ENCODE measurements at places on chromosomes 1 and 21.
A peak's percentile ranks its signal among the peaks of the same experiment; 100 is the strongest.

DNA sequence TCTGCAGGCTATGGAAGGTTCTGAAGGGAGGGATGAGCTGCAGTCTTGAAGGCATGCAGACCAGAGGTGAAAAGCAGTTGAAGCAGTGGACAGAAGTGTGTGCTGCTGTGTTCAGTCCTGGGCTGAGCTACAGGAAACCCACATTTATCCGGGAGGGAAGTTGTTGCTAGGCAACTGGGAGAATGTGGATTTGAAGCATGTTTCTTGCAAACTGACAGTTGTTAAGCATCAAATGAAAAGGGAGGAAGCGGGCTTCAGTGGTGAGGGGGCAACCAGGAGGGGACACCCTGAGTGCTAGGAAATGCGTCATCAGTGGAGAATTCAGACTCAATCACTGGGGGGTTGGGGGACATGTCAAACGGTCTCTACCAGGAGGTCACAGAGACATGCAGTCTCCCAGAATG is 28.7 kb downstream of the ABCA4 start:
- no peak for ATAC-seq

GRCh38 chr1:37811027-37811655 is 3.1 kb upstream of the YRDC start:
- ATAC-seq = no peak

- no peak for ATAC-seq
Measured at GRCh38 chr1:98965394-98965793, 39.3 kb downstream of the PLPPR5 start.

- ATAC-seq = no peak
Measured at GRCh38 chr1:35763201-35763600, 6.6 kb downstream of the CLSPN start.

GRCh38 chr1:26050248-26050640 is 4.3 kb upstream of the SLC30A2 start:
- no peak for ATAC-seq

DNA sequence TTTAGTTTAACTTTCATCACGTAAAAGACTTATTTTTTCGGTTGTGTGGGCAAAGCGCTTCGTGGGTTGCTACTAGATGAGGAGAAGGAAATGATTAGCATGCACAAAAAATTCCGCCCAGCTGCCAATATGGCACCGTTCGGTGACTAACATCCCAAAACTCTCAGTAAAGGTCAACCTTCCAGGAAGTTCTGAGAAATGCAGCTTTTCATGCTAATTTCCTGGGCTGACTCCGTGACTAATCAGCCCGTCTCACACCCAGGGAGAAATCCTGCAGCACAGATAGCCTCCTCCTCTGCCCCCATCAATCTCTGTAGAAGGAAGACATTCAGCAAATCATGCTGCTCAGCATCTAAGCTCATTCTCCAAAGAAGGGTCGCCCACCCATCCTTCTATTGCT is 34.1 kb downstream of the TMCO4 start:
- no peak for ATAC-seq

DNA sequence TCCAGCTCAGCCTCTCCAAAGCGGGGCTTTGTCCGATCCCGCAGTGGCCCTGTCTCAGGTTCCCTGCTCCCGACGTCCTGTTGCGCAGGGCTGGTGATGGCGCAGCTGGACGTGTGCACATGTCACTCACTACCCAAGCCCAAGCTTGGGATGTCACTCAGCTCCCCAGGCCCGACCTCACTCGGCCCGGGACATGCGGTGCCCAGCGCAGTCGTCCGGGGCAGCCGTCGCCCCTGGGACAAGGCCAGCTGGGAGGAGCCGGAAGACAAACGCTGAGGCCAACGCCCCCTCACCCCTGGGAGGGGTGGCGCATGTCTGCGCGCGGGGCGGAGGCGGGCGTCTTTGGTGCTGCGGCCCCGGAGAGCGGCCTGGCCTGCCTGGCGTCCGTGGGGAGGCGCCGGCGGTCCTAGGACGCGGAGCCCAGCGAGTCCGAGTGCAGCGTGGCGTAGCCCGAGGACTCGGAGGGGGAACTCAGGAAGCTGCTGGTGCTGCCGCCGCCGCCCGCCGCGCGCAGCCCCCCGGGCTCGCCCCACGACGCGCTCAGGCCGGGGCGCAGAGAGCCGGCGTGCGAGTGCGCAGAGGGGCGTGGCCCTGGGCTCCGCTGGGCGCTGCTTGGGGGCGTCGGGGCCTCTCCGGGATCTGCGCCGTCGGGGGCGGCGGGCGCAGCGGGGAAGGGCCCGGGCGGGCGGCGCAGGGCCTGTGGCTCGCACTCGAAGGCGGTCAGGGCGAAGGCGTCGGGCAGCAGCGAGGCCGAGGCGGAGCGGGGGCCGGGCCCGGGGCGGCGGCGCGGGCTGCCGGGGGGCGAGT is 5.2 kb downstream of the HES3 start:
- no peak for ATAC-seq

- peak; percentile 20 for ATAC-seq
Measured at GRCh38 chr1:5926686-5927435, 65.4 kb downstream of the NPHP4 start.

- no peak for ATAC-seq
Measured at GRCh38 chr21:36194024-36194423, 37.4 kb downstream of the DOP1B start.

DNA sequence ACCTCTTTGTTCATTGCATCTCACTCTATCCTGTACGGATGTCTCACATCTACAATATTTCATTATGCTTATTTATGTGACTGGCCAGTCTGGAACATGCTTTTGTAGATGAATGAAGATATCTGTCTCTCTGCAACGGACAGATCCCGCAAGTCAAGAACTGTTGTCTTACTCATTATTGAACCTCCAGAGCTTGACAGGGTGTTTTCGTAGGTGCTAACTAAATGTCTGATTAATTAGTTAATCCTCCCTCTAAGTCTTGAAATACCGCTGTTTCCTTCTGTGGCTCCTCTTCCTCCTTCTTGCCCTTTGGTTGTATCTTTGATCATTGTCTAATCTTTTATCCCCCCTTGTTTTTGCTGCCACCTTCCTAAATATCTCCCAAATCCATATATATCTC is 3.2 kb upstream of the C1orf162 start:
- ATAC-seq = peak; percentile 2

DNA sequence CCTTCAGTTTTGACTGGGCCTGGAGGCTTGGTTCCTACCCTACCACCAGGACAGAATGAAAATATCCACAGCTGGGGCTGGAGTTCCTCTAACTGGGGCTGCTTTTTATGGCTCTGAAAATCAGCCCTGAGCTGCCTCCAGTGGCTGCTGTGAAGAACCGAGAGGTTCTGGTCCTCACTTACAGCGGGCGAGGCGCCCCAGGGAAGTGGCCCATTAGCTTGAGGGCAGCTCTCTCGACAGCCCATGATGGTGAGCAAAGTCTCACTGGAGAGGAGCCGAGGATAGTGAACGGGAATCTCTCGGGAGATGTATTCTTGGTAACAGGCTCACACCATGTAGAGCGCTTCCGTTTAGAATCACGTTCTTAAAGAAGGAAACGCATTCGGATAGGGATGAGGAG is 459.7 kb downstream of the KIF26B start:
- no peak for ATAC-seq

- ATAC-seq = no peak
Measured at GRCh38 chr1:239723776-239724367, 337.5 kb downstream of the CHRM3 start.

DNA sequence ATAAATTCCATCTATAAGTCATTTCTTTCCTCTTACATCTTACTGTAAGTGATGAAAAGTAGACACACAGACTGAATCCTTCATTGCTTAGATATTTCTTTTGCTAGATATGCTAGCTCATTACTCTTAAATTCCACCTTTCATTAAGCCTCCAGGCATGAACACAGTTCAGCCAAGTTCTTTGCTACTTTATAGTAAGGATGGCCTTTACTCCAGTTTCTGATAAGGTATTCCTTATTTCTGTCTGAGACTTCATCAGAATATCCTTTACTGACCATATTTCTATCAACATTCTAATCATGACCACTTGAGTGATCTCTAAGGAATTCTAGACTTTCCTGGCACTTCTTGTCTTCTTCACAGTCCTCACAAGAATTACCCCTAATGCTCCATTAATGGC is 191.7 kb upstream of the KCTD3 start:
- no peak for ATAC-seq

GRCh38 chr1:149916193-149916897 is 1.3 kb downstream of the SV2A start:
- peak; percentile 35 for ATAC-seq

- ATAC-seq = no peak
Measured at GRCh38 chr1:77545970-77546369, 136.5 kb downstream of the ZZZ3 start.

GRCh38 chr21:44089001-44089911 is 17.9 kb upstream of the PWP2 start:
- peak; percentile 84 for ATAC-seq

DNA sequence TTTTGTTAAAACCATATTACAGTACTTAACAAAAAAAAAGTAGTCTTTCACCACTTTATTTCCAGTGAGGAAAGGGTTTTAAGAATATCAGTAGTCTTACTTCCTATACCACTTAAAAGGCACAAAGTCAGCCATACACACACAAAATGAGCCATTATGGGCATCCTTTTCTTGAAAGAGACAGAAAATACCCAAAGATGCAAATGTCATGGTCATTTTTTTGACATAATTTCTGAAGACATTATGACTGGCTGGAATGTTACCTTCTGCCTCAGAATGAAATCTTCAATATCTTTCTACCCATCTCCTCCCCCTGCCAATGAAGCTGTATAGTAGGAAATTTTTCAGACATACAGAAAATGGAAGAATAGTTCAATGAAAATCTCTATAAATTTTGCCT is 237.7 kb downstream of the SLC45A1 start:
- no peak for ATAC-seq

DNA sequence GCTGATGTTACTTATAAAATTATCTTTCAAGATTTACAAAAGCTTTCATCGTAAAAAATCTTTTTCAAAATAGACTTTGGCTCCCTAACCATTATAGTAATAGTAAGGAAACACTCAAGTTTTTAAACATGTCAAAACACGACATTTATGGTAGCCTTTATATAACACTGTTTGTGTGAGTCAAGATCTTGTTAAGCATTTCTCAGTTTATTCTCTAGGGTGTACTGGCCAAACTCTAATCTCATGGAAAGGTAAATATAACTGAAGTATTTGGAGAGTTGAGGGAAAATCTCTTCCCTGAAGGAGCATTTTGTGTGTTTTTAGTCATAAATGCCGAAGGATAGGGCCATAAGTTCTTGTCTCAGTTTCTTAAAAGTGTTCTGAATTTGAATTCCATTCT is 790.9 kb upstream of the NCAM2 start:
- ATAC-seq = no peak

DNA sequence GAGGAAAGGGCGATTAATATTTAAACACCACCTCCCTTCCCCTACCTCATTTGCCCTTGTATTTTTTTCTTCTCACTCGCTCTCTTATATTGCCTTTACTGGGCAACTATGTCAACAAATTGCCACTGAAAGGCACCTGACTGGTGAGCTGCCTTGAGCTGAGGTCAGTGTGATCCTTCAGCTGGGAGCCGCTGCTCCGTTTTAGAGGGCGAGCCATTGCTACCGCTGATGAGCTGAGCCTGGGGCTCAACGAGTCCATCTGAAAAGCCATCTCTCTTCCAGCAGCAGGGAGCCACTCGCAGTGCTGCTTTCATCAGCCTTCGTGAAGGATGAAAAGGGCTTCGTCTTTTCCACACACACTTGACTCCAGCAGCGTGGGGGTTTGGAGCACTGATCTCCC is 108.0 kb upstream of the KIF26B start:
- no peak for ATAC-seq

GRCh38 chr1:54886724-54887664 is at the start of gene DHCR24:
Gene DHCR24, minus strand, starts transcription at chr1:54887195. Its CDS starts 76 bp downstream, at chr1:54887119.
- ATAC-seq = peak; percentile 97

DNA sequence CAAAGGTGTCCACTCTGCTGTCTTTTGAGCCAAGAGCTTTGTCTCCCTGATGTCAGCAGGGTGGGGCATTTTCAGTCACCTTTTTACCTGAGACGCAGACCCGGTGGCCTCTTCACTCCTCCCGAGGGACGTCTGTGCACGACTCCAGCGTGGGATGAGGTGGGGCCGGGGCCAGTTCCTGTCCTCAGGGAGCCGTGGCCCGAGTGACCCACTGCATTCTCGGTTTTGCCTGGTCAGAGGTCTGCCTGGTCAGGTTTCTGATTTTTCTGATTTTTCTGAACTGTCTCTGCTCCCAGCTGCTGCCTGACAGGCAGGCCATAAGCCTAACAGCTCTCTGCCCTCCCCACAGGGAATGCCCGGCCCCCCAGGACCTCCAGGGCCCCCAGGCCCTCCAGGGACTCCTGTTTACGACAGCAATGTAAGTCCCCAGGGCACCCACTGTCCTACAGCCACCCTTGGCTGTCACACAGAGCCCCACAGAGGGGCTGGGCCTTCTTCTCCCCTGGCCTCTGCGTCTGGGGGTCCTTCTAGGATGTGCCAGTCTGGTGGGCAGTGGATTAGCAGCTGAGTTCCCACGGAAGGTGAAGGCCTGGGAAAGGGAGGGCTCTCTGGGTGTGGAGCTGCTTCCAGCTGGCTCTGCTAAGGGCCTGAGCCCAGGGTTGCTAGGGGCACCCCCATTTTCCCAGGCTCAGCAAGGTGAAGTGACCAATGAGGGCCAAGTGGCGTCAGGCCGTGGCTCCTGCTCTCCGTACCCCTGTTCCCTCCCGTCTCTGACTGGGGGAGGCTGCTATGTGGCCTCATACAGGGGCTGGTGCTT is 45.9 kb downstream of the SLC19A1 start:
- no peak for ATAC-seq

- ATAC-seq = peak; percentile 64
Measured at GRCh38 chr1:248613742-248614141, 16.2 kb upstream of the OR2T10 start.

DNA sequence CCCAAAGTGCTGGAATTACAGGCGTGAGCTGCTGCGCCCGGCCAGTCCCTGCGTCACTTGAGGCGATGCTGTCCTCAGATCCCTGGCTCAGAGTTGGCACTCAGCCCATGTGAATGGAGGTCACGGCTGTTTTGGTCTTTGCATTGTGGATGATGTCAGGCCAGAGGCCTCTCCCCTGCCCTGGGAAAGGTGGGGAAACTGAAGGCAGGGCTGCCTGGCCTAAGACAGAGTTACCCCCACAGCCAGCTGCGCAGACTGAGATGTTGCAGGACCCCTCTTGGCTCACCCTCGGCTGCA is 821 bp downstream of the MASP2 start:
- ATAC-seq = no peak

DNA sequence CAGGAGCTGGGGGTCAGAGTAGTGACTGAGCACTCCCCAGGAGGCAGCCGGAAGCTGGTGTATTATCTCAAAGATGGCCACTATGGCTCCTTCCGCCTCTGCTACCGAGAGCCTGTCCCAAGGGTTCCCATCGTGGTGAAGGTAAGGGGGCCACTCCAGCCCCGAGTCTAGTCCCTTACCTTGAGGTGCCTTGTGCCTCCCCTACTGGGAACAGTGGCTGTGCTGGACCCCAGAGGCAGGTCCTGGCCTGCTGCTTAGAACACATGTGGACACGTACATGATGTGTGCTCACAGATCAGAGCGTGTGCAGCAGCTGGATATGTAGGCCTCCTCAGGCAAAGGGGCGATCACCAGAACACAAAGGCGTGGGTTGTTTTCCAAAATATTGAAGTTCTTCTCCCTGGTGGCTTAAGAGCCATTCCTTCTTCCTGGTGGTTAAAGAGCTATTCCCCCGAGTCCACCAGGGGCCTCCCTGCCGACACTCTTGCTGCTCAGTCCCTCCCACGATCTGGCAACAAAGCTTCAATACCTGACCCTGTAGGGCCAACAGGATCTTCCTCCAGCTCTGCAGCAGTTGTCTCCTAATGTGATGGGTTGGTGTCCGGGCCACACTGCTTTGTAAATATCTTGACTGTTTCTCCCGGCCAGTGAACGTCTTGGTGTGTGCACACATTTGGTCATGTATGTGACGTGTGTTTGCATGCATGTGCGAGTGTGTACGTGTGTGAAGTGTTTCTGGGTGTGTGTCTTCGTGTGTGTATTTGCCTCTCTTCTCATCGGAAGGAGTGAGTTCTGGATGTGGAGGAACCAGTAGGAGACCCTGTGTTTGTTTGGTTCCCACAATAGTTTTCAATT is 68.4 kb upstream of the TINAGL1 start:
- ATAC-seq = no peak
